ENCODE measurements at places on chromosomes 6 and 20. TPM values are rescaled to one million over a fixed set of nuclear protein-coding genes. Genes with fewer than 3 reads are reported as not detected.

The HLA-DRB1 gene
- 0.13 TPM for total RNA-seq

- no peak for DNase-seq
Measured at GRCh38 chr6:9799582-9799981, 615.3 kb downstream of the TFAP2A start.

DNA sequence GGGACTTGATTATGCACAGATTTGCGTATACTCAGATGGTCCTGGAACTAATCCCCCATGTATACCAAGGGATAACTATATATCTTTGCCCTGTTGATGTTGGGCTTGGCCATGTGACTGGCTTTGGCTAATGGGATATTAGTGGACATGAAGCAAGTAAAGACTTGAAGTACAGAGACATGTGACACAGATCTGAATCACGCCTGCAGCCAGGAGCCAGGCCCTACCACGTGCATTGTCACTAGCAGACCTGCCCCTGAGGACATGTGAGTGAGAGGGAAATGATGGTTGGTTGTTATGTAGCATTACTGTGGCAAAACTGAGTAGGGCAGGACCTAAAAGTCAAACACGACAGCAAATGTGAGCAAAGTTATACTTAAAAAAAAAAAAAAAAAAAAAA lies 155.7 kb downstream of the AKAP7 start:
- DNase-seq: peak; percentile 75

The TPX2 gene
- total RNA-seq: 1.8 TPM

DNA sequence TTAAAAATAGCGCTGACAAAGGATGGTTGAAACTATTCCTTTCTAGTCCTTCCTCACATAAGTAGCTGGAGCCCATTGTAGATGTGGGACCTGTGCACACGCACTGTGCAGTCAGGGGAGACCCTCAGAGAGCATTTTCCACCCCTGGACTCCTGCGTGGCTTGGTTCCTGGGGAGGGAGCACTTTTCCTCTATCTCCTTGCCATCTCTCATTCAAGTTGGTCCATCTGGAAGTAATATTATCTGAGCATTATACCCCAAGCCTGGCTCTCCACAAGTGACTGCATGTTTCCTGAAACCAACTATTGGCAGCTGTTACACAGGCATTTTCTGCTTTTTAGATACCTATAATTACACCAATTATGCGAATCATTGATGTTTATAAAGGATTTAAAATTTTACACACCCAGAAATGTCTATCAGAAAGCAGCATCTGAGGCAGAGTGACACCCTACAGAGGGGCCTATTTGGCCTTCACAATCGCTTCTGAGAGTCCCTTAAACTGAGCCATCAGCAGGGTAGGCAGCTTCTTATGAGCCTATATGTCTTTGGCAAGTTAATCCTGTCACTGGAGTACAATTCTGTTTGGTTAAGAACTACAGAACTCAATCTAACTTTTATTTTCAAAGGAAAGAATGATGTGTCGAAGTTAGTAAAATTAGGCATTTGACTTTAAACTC lies 18.7 kb downstream of the SOX4 start:
- DNase-seq: no peak

The CBLN4 gene
- not detected for total RNA-seq

- DNase-seq: peak; percentile 21
Measured at GRCh38 chr6:126176282-126176681, 163.6 kb upstream of the CENPW start.

DNA sequence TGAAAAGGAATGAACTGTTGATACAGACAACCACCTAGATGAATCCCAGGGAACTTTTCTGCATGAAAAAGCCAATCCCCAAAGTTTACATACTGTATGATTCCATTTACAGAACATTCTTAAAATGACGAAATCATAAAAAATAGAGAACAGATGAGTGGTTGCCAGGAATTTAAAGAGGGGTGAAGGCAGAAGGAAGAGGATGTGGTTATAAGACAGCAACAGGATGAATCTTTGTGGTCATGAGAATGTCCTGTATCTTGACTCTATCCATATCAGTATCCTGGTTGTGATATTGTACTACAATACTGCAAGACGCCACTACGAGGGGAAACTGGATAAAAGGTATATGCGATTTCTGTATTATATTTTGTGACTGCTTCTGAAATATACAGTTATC lies 70.1 kb upstream of the EMILIN3 start:
- DNase-seq: peak; percentile 6

The TSHZ2 gene
- total RNA-seq: 1.6 TPM

DNA sequence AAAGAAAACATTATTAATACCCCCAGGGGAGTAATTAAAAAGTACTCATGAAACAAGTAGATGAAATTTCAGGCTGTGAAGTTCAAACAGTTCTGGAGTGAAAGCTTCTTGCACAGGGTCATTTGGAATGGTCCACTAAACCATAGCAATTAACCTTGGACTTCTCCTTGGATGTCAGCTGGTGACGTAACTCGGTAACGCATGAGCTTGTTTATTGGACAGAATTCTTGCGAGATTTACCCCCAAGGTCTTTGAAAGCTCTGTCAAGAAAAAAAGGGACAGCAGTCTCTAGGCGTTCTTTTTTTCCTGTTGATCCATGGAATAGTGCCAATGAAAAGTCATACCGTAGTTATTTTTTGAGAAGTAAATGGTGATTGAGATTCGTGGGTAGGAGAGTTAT lies 2.2 kb downstream of the CD83 start:
- no peak for DNase-seq

The CDK5RAP1 gene
- 21.6 TPM for total RNA-seq

DNA sequence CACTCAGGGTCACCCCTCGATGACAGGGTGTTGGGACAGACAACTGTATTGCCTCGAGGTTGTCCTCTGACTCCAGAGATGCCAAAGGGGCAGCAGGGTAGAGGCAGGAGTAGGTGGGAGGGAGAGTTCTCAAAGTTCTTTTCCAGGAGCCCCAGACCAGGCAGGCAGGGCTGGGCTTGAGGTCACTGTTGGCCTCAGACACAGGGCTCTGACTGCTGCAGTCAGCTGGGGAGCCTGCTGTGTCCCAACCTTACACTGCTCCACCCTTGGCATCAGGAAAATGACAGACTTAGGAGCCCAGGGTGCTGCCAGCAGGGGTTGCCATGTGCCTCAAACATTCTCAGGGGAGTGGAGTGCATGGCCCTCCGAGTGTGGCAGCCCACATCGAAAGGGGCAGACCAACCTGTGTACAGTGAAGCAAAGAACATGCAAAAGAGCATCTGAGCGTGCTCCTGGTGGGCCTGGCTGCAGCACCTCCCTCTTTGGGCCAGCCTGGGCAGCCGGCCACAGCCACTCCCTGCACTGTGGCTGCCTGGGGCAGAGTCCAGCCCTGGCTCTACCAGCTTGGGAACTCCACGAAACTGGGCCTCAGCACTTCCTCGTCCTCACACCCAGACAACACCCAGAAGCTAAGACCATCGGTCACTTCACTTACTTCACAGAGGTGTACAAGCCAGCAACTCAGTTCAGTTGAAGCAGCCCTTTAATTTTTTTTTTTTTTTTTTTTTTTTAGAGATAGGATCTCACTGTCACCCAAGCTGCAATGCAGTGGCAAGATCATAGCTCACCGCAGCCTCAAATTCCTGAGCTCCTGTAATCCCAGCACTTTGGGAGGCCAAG lies 24.0 kb downstream of the C6orf132 start:
- DNase-seq: peak; percentile 47

The TMEM30A gene
- total RNA-seq: 96.9 TPM

- no peak for DNase-seq
Measured at GRCh38 chr6:583635-584034, 73.3 kb downstream of the HUS1B start.

The PSORS1C2 gene
- not detected for total RNA-seq

GRCh38 chr6:75579951-75580350 lies 21.7 kb upstream of the SENP6 start:
- peak; percentile 14 for DNase-seq

GRCh38 chr20:11522366-11522741 lies 395.3 kb upstream of the BTBD3 start:
- no peak for DNase-seq

GRCh38 chr20:51643390-51643789 lies 100.9 kb upstream of the NFATC2 start:
- no peak for DNase-seq

GRCh38 chr6:38725414-38726183 lies 10.5 kb downstream of the DNAH8 start:
- DNase-seq: no peak

DNA sequence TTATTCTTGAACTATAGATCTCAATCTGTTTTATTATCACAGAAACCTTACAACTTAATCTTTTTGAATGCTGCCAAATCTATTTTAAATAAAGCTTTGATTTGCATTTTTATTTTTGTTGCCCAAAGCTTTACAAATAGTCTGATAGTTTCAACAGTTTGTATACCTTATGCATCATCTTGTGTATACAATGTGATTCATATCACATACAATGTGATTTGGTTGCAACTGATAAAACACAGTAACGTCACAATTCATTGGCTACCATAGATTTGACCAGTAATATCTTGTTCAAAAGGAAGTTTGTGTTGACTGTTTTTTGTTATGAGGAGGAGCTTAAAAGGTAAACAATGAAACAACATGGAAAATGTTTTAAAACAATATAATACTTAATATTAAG lies 110.9 kb downstream of the EYA4 start:
- peak; percentile 85 for DNase-seq

The SAMD3 gene
- not detected for total RNA-seq

GRCh38 chr20:57048027-57048869 lies 218.2 kb downstream of the BMP7 start:
- no peak for DNase-seq

The SOX18 gene
- total RNA-seq: not detected

DNA sequence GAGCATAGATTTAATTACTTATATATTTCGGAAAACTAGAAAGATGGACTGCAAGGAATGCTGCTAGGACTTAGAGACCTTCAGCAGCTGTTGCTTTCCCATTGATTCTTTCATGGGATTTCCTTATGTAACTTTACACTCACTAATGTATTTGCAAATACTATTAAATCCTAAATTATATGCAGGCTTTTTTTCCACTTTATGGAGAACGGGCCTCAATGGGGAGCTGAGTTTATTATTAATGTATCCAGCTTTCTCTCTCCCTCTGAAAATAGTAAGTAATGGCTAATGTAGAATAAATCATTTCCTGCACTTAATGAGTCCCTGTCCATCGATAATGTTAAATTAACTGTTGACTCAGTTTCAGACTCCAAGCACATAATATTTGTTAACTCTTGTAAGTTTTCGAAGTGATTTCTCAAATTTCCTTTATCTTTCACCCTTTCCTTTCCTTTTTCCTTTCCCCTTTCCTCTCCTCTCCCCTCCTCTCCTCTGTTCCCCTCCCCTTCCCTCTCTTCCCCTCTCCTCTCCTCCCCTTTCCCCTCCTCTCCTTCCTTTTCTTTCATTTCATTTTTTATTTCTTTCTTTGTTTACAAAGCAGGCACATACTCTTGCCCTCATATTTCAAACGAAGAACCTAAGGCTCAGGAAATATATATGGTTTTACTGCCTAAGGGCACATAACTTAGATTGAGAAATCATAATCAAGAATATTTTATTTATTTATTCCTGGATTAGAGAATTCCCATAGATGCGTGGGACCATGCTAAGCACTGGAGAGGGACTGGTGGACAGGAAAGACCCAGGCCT lies 503.6 kb downstream of the MMUT start:
- no peak for DNase-seq

DNA sequence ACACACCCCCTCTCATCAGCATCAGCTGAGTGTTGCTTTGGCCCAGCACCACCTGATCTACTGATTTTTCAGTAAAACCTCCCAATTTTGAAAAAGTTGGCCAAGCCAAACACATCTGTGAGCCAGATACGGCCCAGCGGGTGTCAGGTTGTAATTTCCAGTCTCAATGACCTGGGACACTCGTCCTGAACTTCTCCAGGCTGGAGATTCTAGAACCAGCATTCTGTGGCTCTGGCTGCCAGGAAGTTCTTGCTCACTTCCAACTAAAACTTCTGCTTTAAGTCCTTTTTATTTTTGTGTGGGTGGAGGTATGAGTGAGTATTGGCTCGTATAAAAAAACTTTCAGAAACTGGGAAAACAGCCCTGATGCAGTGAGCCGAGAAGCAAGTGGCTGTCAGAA lies 5.1 kb downstream of the KIAA1755 start:
- no peak for DNase-seq

- DNase-seq: no peak
Measured at GRCh38 chr6:55034752-55035151, 139.6 kb upstream of the HCRTR2 start.

DNA sequence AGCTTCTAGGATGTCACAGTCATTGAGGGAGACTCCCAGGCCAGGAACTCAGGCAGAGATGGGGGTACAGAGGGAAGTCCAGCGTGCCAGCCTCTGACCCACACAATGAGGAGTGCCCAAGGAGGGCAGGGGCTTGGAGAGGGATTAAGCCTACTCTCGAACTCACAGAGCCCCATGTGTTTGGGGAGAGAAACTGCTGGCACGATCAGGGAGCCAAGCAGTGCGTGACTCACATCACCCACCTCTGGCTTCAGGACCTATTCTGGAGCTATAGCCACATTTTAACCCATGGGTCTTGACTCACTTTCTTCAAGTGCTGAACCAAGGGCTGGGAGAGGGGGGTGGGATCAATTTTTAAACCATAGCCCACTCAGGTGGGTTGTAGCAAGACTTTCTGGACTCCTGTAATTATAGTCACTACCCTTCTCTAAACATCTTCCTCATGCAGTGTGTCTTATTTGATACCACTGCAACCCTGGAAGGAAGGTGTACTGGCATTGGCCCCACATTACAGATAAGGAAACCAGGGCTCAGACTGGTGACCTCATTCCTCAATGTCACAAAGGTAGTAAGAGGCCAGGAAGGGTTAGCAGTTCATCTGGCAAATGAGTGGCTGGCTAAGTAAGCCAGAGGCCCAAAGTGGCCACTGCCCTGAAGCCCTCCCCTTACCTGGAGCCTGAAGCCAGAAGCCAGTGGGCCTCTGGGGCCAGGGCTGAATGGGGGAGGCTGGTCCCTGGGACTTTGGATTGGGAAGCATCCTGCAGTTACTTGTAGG lies 12.0 kb downstream of the FOXP4 start:
- DNase-seq: no peak

DNA sequence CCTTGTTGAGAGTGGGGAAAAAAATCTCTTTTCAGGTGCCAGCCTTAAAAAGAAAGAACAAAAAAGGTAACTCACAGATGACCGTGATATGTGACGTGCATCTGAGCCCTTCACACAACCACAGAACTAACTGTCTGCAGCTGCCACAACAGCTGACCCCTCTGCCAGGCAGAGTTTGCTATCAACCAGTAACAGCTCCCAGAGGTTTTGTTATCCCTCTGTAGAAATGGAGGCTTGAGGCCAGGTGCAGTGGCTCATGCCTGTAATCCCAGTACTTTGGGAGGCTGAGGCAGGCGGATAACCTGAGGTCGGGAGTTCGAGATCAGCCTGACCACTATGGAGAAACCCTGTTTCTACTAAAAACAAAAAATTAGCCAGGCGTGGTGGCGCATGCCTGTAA lies 42.8 kb downstream of the SLC52A3 start:
- DNase-seq: no peak

Measured in bronchial epithelial cell (primary cell).